ENCODE measurements at places on chromosomes 2 and 18. TPM values are rescaled to one million over a fixed set of nuclear protein-coding genes. Genes with fewer than 3 reads are reported as not detected.

The LOXL3 gene
- 60.4 TPM for total RNA-seq

The TCF23 gene
- total RNA-seq, result not detected

The HOXD13 gene
- total RNA-seq, result 1.8 TPM

GRCh38 chr18:45290364-45290763, 324.9 kb upstream of the SLC14A2 start:
- no peak for DNase-seq
- H3K27ac ChIP-seq, result no peak overlapping the region
- no peaks in the 10 kb centered on the region for H3K36me3 ChIP-seq

DNA sequence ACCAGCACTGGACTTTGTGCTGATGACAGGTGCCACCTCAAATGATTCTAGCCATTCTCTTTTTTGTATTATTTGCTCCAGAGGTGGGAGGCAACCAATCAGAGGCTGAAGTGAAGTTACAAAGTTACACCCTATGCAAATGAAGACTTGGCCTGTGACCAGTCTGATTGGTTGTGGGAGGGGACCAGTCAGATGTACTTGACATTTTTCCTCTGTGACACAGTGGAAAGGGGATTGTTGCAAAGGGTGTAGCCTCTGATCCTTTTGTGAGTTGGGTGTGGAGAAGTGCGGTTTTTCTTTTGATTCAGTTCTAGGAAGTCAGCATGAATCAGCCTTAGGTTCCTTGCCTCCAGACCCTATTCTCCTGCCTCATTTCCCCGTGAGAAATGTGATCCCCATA, 244.0 kb downstream of the ARL6IP6 start:
- H3K36me3 ChIP-seq, result no peaks in the 10 kb centered on the region
- no peak overlapping the region for H3K4me3 ChIP-seq
- no peaks in the 10 kb centered on the region for H3K4me1 ChIP-seq
- no peak overlapping the region for H3K27ac ChIP-seq
- no peak for DNase-seq
- H3K27me3 ChIP-seq, result no peaks in the 10 kb centered on the region

- H3K4me1 ChIP-seq, result peaks cover 48% of the 10 kb centered on the region
- H3K36me3 ChIP-seq, result peaks cover 11% of the 10 kb centered on the region
- no peak overlapping the region for H3K27ac ChIP-seq
Observed at GRCh38 chr2:145741181-145741580, 1221.3 kb upstream of the ZEB2 start.

DNA sequence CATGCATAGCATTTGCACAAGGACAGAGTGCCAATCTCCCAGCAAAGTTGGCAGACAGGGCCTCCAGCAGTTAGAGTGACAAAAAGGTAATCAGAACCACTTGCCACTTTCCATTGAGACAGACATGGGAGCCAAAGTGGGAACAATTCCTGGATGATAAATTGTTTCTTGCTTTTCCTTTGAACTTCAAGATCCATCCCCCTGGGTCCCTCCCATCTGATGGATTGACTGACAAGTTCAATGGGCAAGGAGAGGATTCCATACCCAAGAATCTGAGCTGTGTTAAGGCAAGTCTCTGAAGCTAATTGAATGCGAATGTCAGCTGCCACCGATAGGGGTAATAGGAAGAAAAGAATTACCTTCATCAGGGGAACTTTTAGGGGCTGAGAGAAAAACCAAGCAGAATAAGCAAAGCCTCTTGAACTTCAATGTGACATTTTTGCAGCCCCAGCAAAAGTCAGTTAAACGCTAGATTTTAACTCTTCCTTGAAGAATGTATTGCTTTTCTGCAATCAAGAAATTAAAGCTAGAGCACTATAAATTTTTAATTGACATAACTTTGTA, 96.5 kb downstream of the LYPD1 start:
- H3K27ac ChIP-seq, result no peak overlapping the region
- no peak for DNase-seq
- H3K36me3 ChIP-seq, result no peaks in the 10 kb centered on the region
- H3K27me3 ChIP-seq, result peaks cover 7% of the 10 kb centered on the region
- no peak overlapping the region for H3K4me3 ChIP-seq
- no peaks in the 10 kb centered on the region for H3K4me1 ChIP-seq

DNA sequence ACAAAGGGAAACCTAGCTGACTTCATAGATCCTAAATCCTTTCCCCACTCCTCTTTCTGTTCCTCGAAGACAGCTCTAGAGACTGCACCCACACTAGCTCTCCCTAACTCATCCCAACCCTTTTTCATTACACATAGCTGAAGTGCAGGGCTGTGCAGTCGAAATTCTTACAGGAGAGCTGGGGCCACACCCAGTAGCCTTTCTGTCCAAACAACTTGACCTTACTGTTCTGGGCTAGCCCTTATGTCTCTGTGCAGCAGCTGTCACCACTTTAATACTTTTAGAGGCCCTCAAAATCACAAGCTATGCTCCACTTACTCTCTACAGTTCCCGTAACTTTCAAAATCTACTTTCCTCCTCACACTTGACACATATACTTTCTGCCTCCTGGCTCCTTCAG, 666.1 kb upstream of the PKDCC start:
- DNase-seq, result no peak
- H3K4me1 ChIP-seq, result no peaks in the 10 kb centered on the region
- no peak overlapping the region for H3K4me3 ChIP-seq
- H3K36me3 ChIP-seq, result no peaks in the 10 kb centered on the region
- no peaks in the 10 kb centered on the region for H3K27me3 ChIP-seq

- no peak for DNase-seq
- H3K4me1 ChIP-seq, result peaks cover 43% of the 10 kb centered on the region
- no peaks in the 10 kb centered on the region for H3K36me3 ChIP-seq
Observed at GRCh38 chr2:188678882-188679281, 295.3 kb upstream of the COL3A1 start.

GRCh38 chr2:225040856-225041206, 1.4 kb downstream of the DOCK10 start:
- peak overlapping the region; percentile 97 for H3K4me3 ChIP-seq
- H3K27ac ChIP-seq, result peak overlapping the region; percentile 84
- peaks cover 32% of the 10 kb centered on the region for H3K36me3 ChIP-seq
- no peaks in the 10 kb centered on the region for H3K27me3 ChIP-seq
- DNase-seq, result peak; percentile 20

DNA sequence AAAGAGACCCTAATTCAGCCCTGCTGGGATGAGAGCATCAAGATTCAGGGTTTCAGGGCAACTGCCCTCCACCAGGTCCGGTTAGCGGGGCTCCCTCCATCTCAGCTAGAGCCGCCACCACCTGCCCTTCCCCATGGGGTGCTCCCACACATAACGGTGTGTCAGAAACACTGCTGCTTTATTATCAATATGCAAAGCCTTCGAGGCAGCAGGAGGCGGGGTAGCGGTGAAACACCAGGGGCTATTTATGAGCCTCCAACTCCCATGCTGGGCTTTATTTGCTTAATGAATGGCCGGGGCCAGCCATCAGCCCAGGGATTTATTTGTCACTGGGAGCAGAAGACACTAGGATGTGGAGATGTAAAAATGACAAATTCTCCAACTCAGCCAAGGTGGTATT, 109.8 kb downstream of the GALNT14 start:
- no peak overlapping the region for H3K27ac ChIP-seq
- no peaks in the 10 kb centered on the region for H3K36me3 ChIP-seq
- peaks cover 8% of the 10 kb centered on the region for H3K27me3 ChIP-seq
- no peak overlapping the region for H3K4me3 ChIP-seq

GRCh38 chr2:42123426-42123825, 45.7 kb upstream of the EML4 start:
- no peak for DNase-seq
- H3K36me3 ChIP-seq, result peaks cover 10% of the 10 kb centered on the region
- H3K4me1 ChIP-seq, result peaks cover 61% of the 10 kb centered on the region
- no peak overlapping the region for H3K27ac ChIP-seq
- H3K27me3 ChIP-seq, result no peaks in the 10 kb centered on the region

DNA sequence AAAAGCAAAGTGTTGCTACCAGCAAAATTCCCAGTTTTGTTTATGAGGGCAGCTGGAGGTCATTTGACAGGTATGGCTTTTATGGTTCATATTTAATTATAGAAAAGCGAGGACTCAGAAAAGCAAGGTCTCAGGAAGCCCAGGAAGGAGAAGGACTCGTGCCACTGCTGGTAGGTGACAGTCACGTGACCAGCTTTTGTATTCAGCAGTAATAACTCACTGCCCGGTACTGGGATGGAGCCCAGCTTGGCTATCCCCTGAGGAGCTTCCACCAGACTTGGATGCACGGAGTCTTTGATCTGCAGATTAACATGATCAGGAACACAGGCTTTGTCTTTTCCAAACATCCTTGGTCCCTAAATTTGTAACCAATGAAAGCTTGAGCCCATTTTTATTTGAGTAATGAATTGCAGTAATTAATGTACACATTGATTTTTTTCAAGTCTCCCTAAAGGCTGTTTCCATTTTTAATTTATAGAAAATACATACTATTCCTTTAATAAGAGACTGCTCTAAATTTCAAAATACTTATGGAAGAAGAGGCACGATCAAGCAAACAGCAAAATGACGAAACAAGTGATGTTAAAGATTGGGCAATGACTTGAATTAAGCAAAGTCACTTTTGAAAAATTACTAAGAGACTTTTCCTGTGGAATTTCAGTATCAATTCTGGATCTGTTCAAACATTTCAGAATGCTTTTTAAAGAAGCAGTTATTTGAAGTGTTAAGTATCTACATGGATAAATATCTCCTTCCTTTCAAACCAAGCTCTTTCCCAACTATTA, 251.7 kb upstream of the HNRNPA3 start:
- peaks cover 1% of the 10 kb centered on the region for H3K27me3 ChIP-seq
- H3K27ac ChIP-seq, result no peak overlapping the region
- no peaks in the 10 kb centered on the region for H3K4me1 ChIP-seq
- DNase-seq, result no peak

DNA sequence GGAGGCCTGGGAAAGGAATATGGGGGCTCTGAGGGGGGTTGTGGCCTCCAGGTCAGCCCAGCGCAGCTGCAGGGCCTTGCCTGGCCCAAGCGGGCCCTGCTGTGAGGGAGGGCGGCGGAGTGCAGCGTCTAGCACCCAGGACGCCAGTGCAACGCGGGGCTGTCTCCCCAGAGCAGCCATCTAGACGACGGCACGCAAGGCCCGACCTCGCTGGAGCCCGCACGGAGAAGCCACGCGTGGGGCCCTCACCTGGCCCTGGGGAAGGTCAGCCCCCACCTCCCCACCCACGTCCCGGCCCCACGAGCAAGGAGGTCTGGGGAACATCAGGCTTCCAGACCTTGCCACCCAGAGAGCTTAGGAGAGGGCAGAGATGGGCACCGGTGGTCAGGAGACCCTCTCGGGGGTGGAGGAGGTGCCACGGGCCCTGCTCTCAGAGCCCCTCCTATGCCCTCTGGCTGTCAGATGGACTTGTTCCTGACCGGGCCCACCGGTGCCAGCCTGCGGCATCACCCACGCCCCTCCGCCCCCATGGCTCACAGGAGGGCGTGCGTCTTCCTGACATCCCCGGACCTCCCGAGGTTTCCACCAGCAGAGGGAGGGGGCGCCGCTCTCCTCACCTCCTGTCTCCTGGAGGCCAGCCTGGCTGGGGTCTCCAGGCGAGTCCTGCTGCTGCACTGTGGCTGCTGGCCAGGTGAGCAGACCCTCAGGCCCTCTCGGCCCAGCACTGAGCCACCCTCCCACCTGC, 17.0 kb downstream of the GPR35 start:
- no peak overlapping the region for H3K4me3 ChIP-seq
- no peak overlapping the region for H3K27ac ChIP-seq
- DNase-seq, result no peak
- H3K36me3 ChIP-seq, result no peaks in the 10 kb centered on the region
- no peaks in the 10 kb centered on the region for H3K4me1 ChIP-seq

DNA sequence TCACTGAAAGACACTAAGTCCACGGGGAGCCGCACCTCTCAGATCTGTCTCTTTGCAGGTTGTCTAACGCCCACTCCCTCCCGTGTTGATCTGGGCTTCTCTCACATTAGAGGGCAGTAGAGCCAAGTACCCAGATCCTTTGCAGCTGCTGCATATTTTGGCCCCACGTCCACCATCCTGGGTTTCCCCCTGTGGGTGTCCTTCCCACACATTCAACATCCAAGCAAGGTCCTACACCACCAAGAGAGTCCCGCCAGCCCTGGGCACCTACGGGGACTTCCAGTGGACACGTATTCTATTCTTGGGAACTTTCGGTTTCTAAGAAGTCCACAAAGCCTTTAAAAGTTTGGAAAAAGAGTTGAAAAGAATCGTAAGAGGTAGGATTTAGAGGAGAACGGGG, 116.6 kb downstream of the ATL2 start:
- DNase-seq, result no peak
- peak overlapping the region; percentile 55 for H3K4me3 ChIP-seq
- peaks cover 18% of the 10 kb centered on the region for H3K27me3 ChIP-seq
- no peak overlapping the region for H3K27ac ChIP-seq
- no peaks in the 10 kb centered on the region for H3K4me1 ChIP-seq

- no peak overlapping the region for H3K27ac ChIP-seq
- no peaks in the 10 kb centered on the region for H3K27me3 ChIP-seq
- H3K4me3 ChIP-seq, result no peak overlapping the region
- no peaks in the 10 kb centered on the region for H3K4me1 ChIP-seq
- no peak for DNase-seq
Observed at GRCh38 chr2:123434546-123435395, 590.3 kb upstream of the CNTNAP5 start.

DNA sequence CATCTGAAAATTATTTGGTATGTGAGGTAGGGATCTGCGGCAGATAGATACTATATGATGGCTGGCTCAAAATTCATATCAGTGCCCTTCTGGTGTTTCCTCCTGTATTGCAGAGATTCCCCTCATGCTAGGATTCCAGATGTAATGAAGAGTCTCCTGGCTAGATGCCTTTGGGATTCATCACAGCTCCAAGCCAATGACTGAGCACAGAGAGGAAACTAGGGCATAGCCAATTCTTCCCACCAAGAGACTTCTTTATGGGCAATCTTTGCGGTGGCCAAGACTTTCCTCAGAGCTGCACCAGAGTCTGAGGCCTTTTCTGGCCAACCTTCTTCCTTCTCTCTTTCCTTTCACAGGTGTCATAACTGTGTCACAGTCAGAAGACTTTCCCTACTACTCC, 25.5 kb upstream of the CIB4 start:
- H3K27ac ChIP-seq, result no peak overlapping the region
- peaks cover 12% of the 10 kb centered on the region for H3K27me3 ChIP-seq
- peaks cover 21% of the 10 kb centered on the region for H3K4me1 ChIP-seq
- H3K4me3 ChIP-seq, result no peak overlapping the region
- peak; percentile 27 for DNase-seq

DNA sequence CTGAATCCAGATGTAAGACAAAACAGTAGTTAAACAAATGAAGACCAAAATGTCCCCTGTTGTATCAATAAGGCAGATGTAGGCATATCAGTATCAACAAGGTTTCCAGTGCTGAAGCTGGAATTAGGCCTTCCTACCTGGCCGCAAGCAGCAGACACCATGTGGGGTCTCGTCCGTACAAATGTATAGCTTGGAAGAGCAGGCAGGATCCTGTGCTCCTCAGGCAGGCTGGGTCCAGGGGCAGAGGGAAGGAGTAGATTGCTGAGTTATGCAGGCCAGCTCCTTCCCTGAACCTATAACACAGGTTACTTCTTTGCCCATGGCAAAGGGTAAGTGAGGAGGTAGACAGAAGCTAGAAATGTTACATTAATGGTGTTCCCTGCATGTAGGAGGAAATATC, 23.5 kb downstream of the NTSR2 start:
- peaks cover 40% of the 10 kb centered on the region for H3K27me3 ChIP-seq
- no peaks in the 10 kb centered on the region for H3K4me1 ChIP-seq
- no peaks in the 10 kb centered on the region for H3K36me3 ChIP-seq
- no peak overlapping the region for H3K4me3 ChIP-seq
